CD4-positive, alpha-beta T cell treated with Interleukin-4 for 4 hours (primary cell): ENCODE measurements at places on chromosomes 2 and 18.

DNA sequence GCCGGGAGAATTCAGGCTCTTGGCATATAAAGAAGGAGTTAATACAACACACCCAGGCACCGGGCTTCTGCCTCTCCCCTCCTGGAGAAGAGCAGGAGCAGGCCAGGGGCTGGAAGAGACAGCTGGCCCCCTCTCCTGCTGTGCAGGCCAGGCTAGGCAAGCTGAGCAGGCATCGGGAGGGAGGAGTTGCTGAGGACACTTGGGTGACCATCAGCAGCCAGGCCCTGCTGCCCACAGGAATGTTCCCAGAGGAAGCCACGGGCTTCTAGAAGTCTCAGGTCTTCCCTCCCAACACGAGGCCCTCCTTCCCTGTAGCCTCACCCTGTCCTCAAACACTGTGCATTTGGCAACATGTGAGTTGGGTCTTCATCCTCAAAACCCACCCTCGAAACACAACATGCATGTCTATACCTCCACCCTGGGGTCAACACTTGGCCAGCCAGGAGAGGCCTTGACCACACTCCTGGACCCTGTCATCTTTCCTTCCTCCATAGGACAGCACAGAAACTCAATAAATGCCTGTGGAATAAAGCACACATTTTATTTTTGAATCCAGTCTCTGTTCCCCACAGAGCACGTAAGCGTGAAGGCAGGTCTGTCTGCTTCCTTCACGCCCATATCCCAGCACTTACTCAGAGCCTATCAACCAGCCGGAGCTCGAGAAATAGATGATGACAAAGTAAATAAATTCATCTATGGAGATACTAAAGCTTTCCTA is 433.8 kb upstream of the ID2 start:
- no peak for DNase-seq

DNA sequence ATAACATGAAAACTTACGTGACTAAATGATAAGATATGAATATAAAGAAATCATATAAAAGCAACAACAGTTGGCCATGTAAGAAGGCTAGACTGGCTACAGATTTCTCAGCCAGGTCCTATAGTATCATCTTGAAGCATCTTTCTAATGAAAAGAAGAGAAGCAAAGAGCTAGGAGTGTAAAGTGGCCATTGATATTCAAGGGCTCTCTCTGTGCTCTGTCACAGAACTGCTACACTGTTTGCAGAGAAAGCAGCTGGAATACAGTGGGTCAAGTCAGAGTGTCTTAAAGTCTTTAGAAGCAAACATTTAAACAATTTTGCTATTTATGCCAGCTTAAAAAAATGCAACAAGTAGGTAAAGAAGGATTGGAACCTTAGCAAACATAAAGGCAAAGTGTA is 118.8 kb downstream of the SCN9A start:
- DNase-seq: no peak

- no peak for DNase-seq
Measured at GRCh38 chr18:69680123-69680522, 267.6 kb downstream of the CD226 start.

- DNase-seq: no peak
Measured at GRCh38 chr2:232476791-232477190, 10.8 kb downstream of the ECEL1 start.

DNA sequence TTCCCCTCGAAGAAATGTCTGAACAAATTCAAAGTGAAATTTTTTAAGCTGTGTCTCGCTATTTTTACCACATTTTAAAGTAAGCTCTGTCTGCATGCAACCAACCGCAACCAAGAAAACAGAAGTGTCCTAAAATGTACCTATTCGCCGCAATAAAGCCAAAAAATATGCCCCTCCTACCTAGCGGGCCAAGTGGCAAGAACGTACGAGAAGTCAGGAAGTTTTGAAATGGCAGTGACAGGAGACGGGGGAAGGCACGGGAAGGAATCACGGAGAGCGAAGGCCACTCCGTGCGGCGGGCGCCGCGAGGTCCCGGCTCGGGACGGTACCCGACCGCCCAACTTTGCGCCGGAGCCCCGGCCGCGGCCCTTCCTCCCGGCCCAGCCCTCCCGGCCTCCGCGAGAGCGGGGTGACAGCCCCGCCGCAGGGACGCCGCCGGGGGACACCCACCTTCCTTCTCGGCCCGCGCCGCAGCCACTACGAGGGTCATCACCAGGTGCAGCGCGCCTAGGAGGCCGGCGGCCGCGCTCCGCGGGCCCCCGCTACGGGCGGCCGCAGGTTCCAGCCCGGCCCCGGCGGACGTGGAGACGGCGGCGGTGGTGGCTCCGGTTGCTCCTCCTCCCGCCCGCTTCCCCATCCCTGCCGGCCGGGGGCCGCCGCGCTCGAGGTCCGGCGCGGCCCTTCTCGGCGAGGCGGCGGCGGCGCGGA is 568 bp downstream of the TMEM131 start:
- peak; percentile 52 for DNase-seq

GRCh38 chr2:204505946-204506345 is 39.3 kb upstream of the PARD3B start:
- no peak for DNase-seq

GRCh38 chr2:232483923-232484627 is 3.6 kb downstream of the ECEL1 start:
- DNase-seq: no peak

GRCh38 chr18:12455496-12455895 is 47.8 kb downstream of the PRELID3A start:
- no peak for DNase-seq

- peak; percentile 38 for DNase-seq
Measured at GRCh38 chr2:34096562-34097171, 497.6 kb upstream of the FAM98A start.

DNA sequence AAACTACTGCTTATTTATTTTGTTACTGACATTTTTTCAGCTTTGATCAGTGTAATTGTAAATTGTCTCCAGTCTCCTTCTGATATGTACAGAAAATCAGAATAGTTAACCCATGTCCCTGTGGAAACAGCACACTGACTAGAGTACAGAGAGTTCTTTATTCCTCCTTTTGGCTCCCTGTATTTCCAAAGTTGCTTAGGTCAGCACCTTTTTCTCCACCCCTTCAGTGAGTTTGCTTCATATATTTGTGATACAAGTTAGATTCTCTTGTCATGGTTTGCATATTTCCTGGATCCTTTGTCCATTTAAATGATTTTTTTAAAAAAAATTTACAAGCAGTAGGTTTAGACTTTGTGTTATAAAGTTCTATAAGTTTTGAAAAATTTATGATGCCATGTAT is 2051.1 kb upstream of the LRRTM1 start:
- DNase-seq: no peak

- no peak for DNase-seq
Measured at GRCh38 chr2:37396890-37397565, 52.6 kb downstream of the QPCT start.

- DNase-seq: no peak
Measured at GRCh38 chr18:62963507-62963906, 248.2 kb downstream of the PHLPP1 start.

- no peak for DNase-seq
Measured at GRCh38 chr2:190744041-190744440, 95.2 kb downstream of the NAB1 start.

DNA sequence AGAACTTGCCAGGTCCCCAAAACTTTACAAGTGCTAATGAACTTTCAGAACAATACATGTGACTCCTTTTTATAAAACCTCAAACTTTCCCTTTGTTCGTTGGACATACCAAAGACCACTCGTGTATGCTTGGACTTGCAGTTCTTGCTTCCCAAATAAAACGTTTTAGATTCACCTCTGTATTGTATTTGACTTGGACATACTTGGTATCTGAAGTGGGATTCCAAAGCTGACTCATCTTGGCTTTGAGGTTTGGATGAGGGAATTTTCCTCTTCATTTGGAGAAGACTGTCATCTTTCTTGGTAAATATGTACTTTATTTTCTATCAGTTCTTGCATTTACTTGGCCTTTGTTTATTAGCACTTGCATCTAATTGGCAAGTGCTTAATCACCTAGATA is 8.0 kb upstream of the CYB5A start:
- DNase-seq: no peak

GRCh38 chr2:42116195-42117181 is 52.7 kb upstream of the EML4 start:
- no peak for DNase-seq

- DNase-seq: no peak
Measured at GRCh38 chr18:41165625-41166024, 789.4 kb upstream of the PIK3C3 start.

DNA sequence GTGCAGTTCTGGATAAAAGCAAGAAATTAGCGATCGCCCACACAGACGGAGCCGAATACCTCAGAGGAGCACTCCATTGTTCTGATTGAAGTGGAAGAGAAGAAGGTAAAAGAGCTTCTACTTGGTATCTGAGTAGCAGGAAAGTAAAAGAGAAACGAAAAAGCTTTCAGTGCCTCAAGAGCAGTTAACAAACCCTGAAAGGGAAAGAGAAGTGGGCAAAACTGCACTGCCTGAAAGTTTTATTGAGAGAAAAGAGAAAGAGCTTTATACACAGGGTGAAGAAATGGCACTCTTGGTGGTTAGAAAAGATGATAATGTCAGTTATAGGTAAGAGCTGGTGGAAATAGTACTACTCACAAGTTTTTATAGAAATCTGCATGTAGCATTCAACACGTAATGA is 192.8 kb downstream of the CDCA7 start:
- no peak for DNase-seq

GRCh38 chr2:123696021-123696420 is 329.1 kb upstream of the CNTNAP5 start:
- no peak for DNase-seq

- DNase-seq: no peak
Measured at GRCh38 chr18:50715919-50716318, 103.9 kb downstream of the MRO start.

- DNase-seq: no peak
Measured at GRCh38 chr18:31581498-31582197, 10.0 kb upstream of the TTR start.

GRCh38 chr2:229474125-229474524 is 203.0 kb upstream of the PID1 start:
- no peak for DNase-seq

- DNase-seq: no peak
Measured at GRCh38 chr18:59451073-59451472, 92.0 kb upstream of the LMAN1 start.

DNA sequence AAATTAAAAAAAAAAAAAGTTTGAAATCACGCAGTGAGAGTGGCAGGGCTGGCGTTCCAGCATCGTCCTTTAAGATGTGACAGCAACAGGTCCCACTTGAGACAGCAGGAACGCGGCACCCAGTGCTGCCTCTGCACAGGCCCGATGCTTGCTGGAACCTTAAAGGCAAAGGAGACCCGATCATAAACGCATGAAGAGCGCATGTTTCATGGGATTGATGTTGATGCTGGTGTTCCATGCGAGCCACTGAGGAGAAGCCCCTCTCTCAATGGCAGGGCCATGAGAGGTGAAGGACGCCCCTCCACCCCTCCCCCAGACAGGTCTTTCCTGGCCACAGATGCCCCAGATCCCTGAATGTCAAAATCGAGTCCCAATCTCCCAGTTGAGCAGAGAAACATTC is 17.9 kb upstream of the ALPI start:
- no peak for DNase-seq

DNA sequence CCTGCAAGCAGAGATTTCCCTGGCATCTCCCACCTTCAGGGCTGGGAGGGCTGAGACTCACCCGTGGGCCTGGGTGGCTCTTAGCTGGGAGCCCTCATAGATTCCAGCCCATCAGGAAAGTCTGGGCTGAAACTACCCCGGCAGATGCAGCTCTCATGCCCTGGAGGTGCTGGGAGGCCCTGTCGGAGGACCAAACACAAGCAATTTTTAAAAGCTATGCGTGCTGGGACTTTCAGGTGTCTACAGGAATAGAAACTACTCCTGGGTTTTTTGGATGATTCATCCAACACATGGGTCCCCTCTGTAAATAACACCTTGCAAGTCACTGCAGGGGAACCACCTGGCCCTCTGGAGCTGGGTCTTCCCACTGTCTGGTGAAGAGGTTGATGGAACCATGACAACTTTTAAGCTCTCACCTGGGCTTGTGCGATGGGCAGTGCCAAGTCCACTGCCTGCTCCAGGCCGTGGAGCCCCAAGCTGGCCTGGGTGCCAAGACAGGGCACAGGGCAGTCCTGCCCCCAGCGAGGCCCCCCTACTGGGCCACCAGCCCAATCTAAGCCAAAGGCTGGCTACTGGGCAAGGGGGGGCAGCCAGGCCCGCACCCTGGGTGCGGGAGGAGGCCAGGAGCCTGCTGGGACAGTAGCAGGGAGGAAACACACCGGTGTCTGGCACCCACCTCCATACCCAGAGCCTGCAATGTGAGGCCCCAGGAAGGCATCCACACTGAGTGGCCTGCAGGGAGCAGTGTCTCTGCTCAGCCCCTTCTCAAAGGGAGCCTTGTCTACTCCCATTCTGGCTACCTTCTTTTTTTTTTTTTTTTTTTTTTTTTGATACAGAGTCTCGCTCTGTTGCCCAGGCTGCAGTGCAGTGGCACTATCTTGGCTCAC is 1.1 kb upstream of the GPR55 start:
- peak; percentile 34 for DNase-seq

- peak; percentile 93 for DNase-seq
Measured at GRCh38 chr2:157443795-157444640, at the start of gene CYTIP. Gene CYTIP, minus strand, starts transcription at chr2:157444089. Its CDS starts 69 bp downstream, at chr2:157444020.

GRCh38 chr2:234580686-234581085 is 83.8 kb upstream of the ARL4C start:
- no peak for DNase-seq

DNA sequence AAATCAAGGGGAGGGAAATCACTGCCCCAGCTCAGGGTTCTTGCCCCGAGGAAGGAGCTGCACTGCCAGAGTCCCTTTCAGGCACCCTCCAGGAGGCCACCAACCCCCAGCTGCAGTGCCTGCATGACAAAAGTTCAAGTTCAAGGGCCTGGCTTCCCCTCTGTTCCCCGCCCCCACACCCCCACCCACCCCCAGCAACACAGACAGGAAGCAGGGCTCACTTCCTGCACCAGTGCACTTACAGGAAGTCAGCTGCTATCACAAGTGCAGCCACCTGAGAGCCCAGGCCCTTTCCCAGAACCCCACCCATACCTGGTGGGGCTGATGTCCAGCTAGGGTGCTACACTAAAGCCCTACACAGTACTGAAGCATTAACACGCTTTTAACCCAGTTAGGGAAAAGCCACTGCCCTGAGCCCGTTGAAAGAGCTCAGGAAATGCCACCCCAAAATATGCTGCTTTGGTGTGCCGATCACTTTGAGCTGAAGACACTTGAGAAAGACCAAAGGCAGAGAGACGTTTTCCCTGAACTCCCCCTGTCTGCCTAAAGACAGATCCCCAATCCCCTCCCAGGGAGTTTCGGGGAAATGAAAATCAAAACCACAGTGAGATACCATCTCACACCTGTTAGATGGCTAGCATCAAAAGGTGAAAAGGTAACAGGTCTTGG is 109.9 kb upstream of the CAB39 start:
- peak; percentile 68 for DNase-seq

- DNase-seq: no peak
Measured at GRCh38 chr2:36886664-36887063, 79.7 kb downstream of the STRN start.
